ENCODE measurements at places on chromosomes 7 and 10.

GRCh38 chr7:144836545-144836842 is 641 bp upstream of the TPK1 start:
- DNase-seq, result no peak

DNA sequence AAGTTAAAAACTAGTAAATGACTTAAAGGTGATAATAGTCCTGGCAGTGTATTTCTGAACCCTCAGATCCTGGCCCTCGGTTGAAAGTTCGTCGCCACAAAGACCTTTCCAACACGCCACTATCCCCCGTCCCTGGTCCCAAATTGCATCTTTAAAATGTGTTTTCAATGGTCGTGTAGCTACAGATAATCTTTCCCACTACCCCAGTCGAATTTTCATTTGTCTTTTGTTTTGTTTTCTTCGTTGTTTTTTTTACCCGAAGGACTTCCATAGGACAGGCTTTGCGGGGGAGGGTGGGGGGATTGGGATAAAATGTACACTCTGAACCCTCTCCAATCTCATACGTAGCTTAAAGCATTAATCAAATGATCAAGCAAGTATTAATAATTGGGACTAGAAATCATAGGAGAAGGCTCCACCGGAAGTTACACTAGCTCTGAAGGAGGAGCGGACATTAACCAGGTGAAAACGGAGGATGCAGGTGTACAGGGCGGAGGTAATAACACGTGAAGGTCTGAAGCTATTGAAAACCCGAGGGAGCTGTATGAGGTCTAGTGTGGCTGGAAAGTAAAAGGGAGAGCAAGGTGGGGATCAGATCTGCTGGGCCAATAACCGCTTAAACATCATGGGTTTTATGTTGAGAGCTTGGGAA is 32.8 kb upstream of the PHF14 start:
- peak; percentile 18 for DNase-seq

- no peak for DNase-seq
Observed at GRCh38 chr7:6271060-6271658, 1.3 kb downstream of the CYTH3 start.

DNA sequence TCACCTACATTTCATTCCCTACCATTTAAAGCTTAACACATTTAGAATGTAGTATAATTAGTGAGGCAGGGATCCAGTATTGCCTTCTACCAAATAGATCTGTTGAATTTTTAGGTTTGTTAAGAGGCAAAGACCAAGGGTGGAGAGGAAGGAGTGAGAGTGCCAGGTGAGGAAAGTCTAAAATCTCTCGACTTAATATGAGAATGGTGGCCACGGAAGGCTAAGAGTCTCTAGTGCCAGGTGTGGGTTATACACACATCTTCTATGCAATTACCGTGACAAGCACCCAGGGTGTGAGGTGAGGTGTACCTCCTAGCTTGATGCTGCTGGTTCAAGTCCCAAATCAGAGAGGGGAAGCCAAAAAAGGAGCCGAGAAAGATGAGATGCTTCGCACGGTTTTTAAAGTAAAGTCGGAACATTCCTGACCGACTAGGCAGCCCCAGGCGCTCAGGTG is 439 bp downstream of the IQUB start:
- no peak for DNase-seq

- DNase-seq, result peak; percentile 68
Observed at GRCh38 chr10:32207544-32207943, 139.4 kb downstream of the EPC1 start.

- no peak for DNase-seq
Observed at GRCh38 chr7:155219947-155220769, 77.5 kb upstream of the INSIG1 start.

DNA sequence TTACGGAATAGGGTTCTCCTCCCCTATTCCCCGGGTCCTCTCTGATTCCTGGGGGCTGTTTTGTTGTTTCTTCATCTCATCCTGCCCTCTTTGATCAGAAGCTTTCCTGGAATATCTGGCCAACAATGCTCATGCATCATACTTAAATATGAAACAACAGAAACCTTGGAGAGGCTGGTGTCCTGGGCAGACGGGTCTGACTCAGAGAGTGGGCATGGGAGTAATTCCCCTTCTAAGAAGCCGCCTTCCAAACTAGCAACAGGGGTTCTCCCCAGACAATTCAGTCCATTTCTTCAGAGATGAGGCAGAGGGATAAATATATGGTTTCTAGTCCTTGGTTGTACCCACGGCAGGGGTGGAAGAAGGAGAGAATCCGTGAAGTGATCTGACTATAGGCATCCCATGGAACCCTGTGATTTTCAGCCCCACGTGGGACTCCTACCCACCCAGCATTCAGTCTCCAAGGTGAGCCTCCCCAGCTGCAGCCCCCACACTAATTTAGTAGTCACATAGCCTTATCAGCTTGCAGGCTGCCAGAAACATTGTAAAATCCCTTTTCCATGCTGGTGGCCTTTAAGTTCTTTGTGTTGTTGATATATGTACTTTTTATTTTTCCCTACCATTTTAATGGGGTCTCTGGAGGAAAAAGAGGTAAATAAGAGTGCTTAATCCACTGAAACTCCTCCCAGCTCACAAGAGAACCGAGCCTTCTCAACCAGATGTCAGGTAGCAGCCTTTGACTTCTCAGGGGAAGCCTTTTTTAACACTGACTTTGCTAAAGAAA is 119.2 kb downstream of the SFMBT2 start:
- DNase-seq, result no peak

DNA sequence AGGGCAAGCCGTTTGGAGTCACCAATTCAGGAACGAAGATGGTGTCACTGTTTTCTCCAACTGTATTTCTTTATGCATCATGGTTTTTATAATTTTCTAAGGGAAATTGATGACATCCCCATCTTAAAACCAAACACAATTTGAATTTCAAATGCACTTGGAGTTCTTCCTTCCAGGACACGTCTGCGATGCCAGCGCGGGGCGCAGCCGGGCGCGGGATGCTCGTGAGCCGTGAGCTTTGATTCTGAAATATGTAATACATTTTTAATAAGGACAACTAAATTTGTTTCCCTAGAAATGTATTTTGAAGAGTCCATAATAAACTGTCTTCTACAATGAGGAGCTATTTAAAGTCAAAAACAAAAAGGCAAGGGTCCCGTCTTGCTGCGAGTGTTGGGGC is 492.1 kb downstream of the DNAJB6 start:
- DNase-seq, result no peak

- no peak for DNase-seq
Observed at GRCh38 chr7:97043281-97043680, 18.6 kb upstream of the DLX5 start.

GRCh38 chr7:101108330-101108857 is 18.5 kb upstream of the SERPINE1 start:
- peak; percentile 73 for DNase-seq

DNA sequence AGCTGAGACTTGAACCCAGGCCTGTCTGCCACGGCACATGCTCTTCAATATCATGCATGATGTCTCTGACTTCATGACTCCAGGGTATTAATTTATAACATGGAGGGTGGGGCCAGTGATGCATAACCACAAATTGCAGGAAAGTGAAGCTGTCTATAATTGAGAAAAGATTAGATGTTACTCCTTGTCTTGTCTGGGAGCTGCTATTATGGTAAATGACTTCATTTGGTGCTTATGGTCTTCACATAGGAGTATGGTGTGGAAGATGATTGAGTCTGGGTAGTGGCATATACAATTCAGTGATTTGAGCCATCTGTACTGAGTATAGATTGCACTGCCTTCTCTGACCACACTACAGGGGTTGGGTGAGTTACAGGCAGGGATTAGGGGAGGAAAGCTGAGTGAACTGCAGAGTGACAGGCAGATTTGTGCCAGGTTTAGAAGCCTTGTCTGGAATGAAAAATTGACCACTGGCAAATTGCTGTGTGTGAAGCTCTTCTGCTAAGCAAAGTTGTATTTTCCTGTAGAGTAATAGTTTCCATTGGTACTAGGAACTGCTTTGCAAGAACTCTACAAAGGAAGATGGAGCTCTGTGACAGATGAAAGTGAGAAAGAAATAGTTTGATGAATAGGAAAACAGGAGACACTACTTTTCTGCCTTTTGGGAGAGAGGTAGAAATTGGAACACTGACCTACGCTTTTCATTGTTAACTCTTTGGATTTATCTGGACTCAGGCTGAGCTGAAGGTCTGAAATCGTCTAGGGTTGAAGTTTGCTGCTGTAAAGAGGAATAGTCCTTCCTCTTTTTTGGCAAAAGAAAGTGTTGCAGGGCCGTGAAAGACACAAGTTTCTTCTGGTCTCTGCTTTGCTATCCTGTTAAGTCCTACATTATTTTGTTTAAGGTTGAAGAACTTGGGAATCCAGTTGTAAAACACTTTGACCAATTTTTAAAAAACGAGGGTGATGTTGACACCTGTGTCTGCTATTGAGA is 2.7 kb downstream of the SND1 start:
- no peak for DNase-seq

DNA sequence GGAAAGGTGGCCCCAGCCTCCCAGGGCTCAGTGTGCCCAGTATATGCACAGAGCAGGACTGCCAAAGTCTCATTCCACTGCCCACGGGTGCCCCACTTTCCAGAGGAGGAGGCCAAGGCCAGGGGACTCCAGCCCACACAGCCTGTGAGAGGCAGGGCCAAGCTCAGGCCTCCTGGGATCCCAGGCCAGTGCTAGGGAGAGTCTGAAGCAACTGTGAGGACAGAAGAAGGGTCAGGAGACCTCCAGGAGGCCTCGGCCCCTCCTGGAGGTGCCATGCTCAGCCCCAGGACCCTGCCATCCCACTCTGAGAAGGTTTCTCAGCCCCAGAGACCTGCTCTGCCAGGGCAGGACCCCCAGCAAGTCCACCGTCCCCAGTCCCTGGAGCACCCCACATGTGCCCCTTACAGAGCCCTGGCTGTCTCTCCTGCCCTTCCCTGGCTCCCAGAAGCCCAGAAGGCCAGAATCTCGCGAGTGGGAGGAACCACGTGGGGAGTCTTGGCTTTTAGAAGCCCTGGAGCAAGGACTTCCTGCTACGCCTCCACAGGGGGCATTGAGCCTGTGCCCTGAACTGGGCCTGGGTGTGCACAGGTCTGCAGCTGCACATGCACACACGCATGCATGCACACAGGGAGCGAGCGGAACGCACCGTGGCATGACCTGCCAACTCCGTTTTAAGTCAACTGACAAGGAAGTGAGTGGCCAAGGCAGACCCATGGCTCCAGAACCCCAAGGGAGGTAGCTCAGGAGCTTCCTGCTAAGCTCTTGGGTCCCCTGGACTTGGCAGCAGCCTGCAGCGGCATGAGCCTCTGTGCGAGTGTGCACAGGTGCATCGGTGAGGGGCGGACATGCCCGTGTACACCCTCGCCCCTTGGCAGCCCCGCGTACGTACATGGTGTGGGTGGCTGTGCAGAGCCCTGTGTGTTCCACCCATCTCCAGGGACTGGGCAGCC is 33.6 kb downstream of the ZCCHC24 start:
- no peak for DNase-seq

DNA sequence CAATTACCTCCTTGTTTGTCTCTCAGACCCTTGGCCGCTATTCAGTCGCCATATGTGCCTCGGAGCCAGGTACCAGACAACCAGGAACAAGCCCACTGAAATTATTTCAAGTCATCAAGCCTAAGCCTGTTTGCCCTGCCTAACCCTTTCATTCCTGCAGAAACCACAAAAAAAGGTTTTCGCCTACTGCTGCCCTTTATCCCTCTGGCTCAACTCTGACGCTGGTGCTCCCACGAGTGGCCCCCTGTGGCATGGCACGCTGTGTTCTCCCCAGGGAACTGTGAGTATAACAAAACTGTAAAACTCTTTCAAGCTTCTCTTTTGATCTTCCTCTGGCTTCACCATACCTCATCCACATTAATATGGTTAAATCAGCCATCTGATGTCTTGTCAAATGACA is 215.7 kb upstream of the CDC14C start:
- no peak for DNase-seq

GRCh38 chr7:815284-816216 is 16.7 kb upstream of the SUN1 start:
- peak; percentile 41 for DNase-seq

DNA sequence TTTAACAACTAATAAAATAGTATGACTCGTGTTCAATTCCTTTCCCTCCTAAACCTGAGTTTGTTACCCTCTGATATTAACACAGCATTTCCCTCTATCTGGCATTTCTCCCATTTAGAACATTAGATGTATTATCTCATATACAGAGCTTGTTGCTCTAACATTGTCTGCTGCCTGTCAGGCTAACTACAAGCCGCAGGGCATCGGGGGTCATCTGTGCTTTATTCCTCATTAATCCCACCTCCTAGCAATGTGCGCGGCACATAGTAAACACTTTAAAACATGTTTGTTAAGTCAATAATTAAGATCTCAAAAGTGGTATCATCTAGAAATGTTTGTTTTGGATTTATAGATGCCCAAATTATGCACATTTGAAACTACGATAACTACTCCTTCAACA is 52.9 kb upstream of the NEBL start:
- DNase-seq, result no peak

DNA sequence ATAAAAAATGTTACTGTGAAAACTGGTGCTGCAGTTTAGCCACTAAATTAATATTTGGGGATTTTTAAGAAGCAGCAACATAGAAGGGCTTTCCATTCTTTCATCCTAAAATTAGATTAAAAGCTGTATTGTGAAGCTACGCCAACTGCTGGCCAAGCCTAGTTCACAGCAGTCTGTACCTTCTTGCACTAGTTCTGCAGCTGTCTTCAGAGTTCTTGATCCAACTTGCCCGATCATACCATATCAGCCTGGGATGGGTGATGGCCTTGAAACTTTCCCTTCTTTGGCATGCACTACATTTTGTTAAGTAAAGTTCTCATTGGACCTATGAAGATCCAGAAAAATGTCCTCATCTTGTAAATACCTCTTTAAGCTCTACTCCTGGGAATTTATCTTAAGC is 20.3 kb upstream of the PANK1 start:
- no peak for DNase-seq

DNA sequence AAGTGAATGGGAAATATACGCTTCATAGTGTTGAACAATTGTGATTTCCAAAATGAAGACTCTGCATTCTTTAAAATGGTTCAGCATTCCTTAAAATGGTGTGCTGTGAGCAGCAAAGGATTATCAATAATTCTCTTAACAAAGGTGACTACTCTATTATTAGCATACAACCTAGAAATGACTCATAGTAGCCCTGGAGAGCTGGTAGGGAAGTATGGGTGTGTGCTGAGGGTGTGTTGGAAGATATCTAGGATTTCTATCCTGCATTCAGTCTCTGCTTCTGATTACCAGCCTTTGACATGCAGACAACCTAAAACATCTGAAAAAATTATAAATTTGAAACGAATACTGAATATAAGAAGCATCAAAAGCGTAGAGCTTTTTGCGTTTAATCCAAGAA is 72.5 kb downstream of the SEMA3D start:
- DNase-seq, result no peak

GRCh38 chr10:71613261-71613777 is 106.3 kb downstream of the C10orf105 start:
- DNase-seq, result no peak

All from GM10248 (cell line).